ENCODE measurements at places on chromosomes 6 and 20.

DNA sequence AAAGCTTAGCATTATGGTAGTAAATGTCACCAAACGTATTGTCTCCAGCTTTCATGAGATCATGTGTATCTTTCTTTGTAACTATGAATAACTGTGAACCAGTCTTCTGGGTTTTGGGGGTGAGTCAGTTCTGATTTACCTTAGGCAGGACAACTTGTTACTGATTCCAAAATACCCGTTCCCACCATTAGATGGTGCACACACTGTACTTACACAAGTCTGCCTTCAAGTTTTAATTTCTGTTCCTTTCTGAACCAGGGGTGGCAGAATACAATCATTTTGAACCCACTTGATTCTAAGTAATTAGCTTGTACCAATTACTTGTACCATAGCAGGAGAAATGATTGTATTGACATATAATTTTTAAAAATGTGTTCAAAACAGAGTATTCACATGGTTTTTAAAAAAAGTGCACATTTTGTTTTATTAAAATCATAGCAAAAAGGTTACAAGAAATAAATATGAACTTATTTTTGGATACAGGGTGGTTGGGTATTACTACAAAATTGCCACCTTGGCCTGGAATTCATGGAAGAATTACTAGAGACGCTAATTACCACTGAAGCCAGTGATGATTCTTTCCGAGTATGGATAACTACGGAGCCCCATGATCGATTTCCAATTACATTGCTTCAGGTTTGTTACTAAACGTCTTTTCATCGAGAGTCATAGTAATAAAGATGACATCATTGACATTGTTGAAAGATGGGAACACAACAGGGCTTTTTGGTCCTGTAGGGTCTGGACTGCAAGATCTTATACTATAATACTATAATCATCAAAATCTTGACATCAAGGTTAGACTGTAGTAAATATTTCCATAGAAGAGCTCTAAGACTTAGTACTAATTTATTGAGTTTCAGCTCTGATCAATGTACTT, 75.2 kb upstream of the GLP1R start:
- no peak for DNase-seq

- DNase-seq = no peak
Observed at GRCh38 chr6:43953794-43954310, 173.4 kb downstream of the MRPL14 start.

GRCh38 chr20:50828363-50829136, 33.7 kb downstream of the BCAS4 start:
- no peak for DNase-seq

DNA sequence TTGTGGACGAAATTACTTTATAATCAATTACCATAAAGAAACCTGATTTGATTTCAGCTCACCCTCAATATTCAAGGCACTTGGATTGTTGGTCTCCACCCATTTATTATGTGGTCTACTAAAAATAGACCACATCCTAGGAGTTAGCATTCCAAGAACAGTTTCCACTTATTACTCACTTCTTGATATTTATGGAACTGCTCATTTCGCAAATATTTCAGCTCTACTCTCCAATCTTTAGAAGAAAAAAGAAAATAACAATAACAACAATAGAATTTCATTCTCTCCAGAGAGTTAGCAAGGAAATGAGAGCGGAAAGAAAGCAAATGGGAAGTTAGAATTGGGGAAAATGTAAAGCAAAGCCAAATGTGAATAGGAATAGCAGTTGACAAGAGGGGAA, 26.2 kb upstream of the HDAC2 start:
- DNase-seq = no peak

- no peak for DNase-seq
Observed at GRCh38 chr6:155125906-155126305, 130.8 kb downstream of the TIAM2 start.

DNA sequence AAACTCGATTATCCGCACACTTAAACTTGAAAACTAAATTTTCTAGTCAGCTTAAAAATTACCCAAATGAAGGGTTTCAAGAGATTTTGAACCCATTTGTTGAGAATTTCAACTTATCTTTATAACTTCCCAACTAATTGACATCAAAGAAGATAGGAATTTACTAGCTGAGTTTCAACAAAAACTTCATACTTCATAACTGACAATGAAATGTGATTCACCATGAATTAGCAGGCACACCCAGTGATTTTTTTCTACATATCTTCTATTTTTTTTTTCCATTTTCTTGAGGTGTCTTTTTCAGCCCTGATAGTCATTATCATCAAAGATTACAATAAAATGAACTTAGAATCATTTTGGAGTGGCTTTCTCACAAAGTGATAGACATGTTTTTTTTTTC, 26.7 kb downstream of the TNFAIP3 start:
- no peak for DNase-seq

DNA sequence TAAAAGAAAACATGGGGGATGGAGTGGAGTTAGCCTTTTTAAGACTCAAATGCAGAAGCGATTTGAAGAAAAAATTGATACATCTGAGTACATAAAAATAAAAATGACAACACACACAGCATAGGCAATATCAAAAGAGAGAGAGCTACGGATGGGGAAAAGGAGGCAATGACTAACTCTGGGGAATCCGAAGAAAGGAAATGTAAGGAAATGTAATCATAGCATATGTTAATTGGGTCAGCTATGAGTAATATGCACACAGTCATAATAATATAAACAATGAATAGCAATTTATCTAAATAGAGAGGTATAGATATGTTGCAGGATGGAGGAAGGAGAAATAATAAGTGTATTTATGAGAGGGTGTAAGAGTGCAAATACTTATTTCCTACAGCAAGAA, 83.4 kb downstream of the NOL4L start:
- DNase-seq = no peak

- DNase-seq = no peak
Observed at GRCh38 chr6:149680503-149680902, 32.0 kb upstream of the KATNA1 start.

Data from stimulated activated CD8-positive, alpha-beta memory T cell treated with anti-CD3 and anti-CD28 coated beads, Interleukin-7, amount 100 ng/mL, for 24 hours (primary cell).